ENCODE measurements at places on chromosomes 11 and 22.
A peak's percentile ranks its signal among the peaks of the same experiment; 100 is the strongest.

DNA sequence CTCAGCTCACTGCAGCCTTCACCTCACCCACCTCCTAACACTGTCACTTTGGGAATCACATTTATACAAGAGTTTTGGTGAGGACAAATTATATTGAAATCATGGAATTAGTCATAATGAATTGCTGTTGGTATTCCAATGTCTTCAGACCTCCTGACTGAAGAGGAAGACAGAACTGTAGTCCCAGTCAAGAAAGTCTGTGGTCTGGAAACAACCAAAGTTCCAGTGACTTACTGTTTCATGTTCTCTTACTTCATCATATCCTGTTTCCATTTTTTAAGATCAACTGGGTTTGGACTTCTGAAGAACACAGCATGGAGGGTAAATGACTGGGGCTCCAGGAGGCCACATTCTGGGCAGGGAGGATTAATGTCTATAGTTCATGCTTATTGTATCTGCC is 43.0 kb upstream of the HIPK3 start:
- no peak for DNase-seq

GRCh38 chr11:9687711-9688477 is 24.0 kb downstream of the SWAP70 start:
- peak; percentile 54 for DNase-seq

DNA sequence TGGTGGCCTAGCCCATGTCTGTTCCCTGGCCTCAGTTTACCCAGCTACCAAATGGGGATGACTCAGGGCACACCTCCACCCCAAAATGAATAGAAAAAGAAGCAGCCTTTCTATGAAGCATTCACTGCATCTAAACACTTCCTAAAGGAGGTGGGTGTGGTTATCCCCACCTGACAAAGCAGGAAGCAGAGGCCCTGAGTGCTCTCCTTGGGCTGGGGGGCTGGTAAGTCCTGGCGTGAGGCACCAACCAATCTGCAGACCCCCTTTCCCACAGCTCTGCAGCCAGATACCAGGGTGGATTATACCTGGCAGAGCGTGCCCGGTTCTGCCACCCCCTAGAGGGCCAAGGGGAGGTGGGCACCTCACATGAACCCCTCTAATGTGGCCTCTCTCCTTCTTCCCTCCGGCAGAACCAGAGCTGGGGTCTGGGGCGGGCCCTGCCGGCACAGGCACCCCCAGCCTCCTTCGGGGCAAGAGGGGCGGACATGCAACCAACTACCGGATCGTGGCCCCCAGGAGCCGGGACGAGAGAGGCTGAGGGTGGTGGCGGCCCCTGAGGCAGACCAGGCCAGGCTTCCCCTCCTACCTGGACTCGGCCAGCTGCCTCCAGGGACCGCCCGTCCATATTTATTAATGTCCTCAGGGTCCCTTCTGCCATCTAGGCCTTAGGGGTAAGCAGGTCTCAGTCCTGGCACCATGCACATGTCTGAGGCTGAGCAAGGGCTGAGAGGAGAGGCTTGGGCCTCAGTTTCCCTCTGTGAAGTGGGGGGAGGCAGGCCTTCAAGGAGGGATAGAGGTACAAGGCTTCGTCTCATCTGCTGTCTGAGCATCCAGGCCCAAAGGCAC is 9.2 kb downstream of the RHBDD3 start:
- DNase-seq, result no peak

DNA sequence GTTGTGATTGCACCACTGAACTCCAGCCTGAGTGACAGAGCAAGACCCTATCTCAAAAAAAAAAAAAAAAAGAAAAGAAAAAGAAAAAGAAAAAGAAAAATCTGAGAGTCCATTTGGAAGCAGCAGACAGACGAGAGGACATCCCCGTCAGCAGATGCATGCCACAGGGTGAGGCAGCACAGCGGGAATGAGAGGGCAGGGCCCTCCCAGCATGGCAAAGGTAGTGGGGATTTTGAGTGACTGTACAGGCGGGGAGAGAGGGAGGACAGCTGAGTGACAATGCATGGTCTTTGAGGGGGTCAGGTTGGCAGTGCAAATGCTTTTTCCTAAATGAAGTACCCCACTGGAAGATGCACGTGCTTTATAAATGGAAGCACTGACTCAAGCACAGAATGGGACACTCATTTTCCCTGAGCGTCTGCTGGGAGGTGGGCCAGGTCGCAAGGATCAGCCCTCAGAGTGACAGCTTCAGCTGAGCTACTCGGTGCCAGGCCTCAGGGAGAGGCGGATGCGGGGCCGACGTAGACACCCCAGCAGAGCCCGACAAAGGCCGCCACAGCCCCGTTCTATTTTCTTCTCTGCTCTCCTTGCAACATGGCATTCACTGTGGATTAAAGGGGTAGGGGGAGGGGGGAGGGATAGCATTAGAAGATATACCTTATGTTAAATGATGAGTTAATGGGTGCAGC is 113.5 kb downstream of the SHANK2 start:
- no peak for DNase-seq

GRCh38 chr11:105612771-105613170 is 2.9 kb downstream of the GRIA4 start:
- no peak for DNase-seq

- no peak for DNase-seq
Observed at GRCh38 chr22:23897320-23897719, 3.1 kb downstream of the MIF start.

- DNase-seq, result peak; percentile 69
Observed at GRCh38 chr11:106608677-106609076, 409.6 kb downstream of the GUCY1A2 start.

- no peak for DNase-seq
Observed at GRCh38 chr22:44845796-44846720, 93.7 kb downstream of the ARHGAP8 start.

GRCh38 chr11:68954836-68955606 is 25.8 kb downstream of the MRGPRD start:
- no peak for DNase-seq

DNA sequence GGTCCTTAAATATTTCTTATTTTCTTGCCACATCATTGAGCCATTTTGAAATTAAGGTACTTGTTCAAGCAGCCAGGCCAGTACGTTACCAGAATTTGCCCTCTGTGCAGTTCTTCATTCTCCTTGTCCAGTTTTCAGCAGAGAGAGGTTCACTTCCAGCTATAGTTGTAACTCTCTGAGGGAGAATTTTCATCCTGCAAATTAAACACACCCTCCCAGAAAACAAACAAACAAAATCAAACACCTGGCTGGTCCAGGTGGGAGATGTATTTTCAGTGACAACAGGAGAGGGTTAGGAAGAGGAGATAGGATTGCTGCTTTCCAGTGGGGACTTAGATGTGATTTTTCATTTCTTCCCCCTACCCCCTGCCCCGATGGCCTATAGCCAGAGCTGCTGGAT is 45.0 kb downstream of the LHFPL7 start:
- no peak for DNase-seq

DNA sequence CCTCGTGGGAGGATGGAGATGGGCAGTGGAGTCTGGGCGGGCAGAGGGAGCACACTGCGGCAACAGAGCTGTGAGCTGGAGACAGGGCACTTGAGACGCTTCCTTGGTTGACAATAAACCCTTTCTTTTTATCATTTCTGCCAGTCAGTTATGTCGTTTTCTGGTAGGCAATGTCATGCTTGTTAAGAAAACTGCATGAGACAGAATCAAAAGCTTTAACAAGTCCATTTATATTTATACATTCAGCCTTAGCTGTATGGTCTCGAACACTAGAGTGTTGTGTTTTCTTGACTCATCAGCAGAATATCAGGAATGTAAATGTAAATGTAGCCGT is 31.9 kb downstream of the PPFIA1 start:
- peak; percentile 24 for DNase-seq

GRCh38 chr11:75534259-75535069 is 8.7 kb upstream of the GDPD5 start:
- DNase-seq, result no peak

- peak; percentile 86 for DNase-seq
Observed at GRCh38 chr11:109547356-109548027, 125.5 kb downstream of the C11orf87 start.

DNA sequence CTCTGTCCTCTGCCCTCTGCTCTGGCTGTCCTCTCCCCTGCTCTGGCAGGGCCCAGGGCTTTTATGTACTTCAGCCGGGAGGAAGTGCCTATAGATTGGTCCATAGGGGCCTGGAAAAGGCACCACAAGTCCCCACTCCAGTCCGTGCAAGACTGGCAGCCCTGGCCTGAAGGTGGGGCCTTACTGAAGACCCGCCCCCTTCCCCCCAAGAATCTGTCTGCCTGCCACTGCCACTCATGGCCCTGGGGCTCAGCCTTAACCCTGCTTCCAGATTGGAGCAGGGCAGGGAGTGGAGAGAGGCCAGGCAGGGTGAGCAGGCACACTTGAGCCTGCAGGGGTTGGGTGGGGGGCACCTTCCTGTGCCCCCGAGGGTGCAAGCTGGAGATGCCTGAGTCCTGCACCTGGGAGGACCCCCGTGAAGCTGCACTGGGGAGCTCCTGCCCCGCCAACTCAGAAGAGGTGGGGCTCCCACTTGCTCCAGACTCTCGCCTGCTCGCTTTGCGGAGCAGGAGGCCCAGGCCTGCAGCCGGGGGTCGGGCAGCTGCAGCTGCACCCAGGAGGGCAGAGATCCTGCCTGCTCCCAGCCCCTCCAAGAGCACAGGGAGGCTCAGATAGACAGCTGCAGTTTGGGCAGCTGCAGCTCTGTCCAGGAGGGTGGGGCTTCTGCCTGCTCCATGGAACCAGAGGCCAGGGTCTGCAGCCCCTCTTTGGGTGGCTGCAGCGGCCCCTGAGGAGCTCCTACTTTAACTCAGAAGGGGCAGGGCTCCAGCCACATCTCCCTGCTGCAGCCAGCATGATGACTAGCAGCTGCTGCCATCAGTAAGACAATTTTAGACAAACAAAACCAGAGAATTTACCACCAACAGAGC is 51.0 kb upstream of the SC5D start:
- DNase-seq, result no peak

DNA sequence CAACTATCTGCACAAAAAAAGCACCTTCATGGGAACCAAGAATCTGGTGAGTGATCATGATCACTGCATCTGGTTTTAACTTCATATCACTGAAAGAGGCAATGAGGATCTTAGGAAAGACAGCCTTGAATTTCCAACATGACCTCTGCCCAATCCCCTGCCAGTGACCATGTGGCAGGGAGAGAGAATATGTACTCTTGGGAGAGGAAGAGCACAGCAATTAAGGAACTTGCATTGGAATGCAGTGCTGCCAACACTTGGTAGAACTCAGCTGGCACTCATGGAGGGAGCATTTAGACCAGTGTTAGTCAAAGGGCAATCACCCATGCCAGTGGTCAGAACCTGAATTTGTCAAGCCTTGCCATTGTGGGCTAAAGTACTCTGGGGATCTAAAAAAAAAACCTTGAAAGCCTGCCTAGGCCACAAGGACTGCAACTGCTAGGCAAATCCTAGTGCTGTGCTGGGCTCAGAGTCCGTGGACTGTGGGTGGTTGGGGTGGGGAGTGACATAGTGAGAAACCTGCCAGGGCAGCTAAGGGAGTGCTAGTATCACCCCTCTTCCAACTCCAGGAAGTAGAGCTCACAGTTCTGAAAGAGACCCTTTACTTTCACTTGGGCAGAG is 23.1 kb downstream of the JRKL start:
- DNase-seq, result no peak

DNA sequence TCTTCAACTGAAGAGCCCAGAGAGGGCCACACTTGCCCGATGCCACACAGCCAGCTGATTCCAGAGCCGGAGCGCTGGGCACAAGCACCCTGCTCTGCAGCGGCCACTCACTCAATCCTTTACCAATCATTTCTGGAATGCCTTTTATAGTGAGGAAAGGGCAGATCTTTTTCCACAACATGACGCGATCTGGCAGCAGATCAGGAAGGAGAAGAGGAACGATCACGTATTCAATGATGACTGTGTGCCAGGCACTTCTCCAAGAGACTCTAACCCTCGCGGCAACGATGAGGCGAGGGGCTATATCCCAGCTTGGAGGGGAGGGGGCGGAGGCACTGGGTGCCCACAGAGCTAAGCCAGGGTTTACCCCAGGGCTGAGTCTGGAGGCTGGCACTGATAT is 56.3 kb upstream of the TCF20 start:
- DNase-seq, result no peak

DNA sequence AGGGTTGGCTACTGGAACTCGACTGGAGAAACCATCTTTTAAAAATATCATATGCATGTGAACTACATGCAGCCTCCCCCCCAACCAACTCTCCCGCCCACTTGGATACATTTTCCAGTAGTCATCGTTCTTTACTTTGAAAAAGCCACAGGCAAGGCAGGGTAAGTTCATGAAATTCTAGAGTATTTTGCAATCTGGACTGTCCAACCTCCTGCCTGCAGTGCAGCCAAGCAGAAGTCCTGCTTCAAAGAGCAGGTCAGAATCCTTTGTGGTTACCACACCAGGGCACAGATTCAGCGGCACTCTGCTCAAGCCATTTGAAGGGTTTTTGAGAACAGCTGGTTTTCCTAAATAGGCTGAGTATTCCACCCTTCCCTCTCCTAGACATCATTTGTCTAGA is 12.1 kb downstream of the ELF5 start:
- DNase-seq, result peak; percentile 81

DNA sequence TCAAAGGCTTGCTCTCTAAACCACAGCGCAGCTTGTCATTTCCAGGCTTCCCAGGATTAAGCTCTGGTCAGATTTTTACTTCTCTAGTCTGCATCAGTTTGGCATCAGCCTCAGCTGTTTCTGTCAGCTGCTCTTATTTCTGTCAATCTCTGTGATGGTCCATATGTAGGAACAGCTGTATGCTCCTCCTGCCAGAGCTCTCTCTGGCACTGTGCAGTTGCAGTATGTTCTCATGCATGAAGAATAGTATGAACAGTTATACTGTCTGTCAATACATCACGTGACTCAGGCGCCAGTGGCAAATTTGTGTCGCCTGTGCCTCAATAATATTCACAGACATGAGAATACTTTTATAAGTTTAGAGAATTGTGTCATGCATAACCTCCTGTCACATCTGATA is 6.7 kb downstream of the OR6M1 start:
- no peak for DNase-seq

- DNase-seq, result no peak
Observed at GRCh38 chr11:128731041-128731663, 37.3 kb downstream of the FLI1 start.

- no peak for DNase-seq
Observed at GRCh38 chr22:25167834-25168601, 31.6 kb upstream of the CRYBB3 start.

DNA sequence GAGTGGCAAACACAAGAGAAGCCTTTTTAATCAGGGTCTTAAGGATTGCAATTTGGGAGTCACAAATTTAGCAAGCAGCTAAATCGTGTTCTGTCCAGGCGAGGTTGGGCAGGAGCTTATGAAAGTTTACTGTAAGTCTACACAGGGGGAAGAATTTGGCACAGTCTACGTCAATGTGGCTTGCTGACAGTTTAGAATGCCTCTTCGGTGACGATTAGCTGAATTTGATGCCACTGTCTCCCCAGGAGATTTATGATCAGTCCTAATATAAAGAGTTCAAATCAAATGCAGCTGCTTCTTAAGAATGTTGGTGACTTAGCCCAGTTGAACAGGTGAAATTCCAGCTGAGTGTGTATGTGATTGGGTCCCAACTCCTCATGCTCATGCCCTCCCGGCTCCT is 114.1 kb upstream of the CLPB start:
- peak; percentile 18 for DNase-seq
